ENCODE measurements at places on chromosomes 4 and X.

- no peak for DNase-seq
Measured at GRCh38 chrX:9873952-9874351, 87.7 kb downstream of the SHROOM2 start.

DNA sequence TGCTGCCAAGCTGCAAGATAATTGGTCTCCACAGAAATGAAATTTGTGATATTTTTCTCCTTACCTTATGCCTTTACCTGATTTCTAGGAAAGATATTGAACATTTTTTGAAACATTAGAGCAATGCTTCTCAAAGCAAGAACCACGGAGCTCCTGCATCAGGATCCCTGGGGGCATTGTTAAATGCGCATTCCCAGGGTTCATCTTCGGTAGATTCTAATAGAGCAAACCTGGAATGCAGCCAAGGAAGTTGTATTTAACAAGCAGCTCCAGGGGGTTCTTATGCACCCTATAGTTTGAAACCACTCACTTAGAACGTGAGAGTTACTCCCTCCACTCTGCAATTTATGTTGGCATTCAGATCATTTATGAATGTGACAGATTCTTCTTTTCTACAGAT lies 126.2 kb downstream of the SLC39A8 start:
- DNase-seq, result no peak

DNA sequence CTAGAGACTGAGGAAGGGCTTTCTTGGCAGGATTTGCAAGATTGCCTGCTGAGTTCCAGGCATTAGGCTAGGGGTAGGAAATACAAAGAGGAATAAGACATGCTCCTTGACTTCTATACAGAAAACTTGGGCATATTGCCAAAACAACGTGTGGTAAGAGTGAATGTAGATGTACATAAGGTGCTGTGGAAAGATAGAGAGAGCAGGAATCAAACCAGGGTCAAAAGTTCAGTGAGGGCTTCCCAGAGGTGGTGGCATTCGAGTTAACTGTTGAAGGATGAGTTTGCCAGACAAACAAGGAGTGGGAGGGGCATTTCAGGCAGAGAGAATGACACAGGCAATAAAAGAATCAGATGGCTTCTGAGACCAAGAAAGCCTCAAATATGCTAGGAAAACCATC lies 187.9 kb downstream of the KDR start:
- DNase-seq, result no peak

GRCh38 chrX:105758754-105759153 lies 63.6 kb upstream of the NRK start:
- no peak for DNase-seq

DNA sequence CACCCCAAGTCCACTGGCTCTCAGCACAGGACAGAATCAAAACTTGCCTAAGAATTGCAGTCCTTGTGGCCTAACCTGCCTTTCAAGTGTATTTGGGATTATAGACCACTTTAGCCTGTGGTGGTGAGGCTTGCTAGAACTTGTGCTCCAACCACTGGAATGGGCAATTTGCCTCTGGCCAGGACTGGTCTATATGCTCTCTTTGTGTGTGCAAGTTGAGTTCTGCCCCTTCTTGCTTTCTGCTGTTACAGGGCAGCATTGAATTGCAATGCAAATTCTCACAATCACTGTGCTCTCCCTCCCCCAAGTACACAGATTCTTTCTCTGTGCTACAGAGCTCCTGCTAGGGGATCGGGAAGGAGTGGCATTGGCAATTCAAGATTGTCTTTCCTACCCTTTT lies 233.6 kb upstream of the DIPK2B start:
- DNase-seq, result no peak

DNA sequence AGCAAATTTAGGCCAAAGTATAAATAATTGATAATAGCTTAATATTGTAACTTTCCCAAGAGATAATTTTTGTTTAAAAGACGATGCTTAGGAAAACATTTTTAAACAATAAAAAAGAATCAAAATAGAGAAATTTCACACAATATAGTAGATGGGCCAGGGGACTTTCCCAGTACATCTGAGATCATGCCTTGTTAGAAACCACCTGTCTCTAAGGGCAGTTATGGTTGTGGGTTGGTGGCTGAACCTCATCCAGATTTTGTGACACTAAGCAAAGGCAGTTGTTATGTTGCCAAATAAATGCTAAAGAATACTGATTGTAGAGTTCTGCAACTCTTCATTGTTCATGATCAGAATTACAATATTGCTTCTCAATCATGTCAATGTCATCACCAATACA lies 270.6 kb downstream of the BANK1 start:
- DNase-seq, result no peak

DNA sequence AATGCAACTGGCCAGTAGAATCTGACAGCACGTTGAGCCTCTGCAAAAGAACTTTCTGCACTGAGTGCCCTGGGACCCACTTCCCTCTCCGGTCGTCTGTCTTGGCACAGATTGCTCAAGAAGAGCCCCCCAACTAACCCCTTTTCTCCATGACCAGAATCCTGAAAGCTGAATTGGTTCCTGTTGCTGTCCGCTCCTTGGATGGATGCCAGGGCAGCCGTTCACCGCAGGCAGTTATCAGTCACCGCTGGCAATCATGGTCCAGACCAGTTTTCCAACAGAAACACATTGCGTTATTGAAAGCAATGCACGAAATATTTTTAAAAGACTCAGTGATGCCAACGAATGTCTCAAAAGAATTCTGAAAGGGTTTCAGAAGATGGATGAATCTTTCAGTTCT lies 733.7 kb upstream of the FRG1 start:
- no peak for DNase-seq

DNA sequence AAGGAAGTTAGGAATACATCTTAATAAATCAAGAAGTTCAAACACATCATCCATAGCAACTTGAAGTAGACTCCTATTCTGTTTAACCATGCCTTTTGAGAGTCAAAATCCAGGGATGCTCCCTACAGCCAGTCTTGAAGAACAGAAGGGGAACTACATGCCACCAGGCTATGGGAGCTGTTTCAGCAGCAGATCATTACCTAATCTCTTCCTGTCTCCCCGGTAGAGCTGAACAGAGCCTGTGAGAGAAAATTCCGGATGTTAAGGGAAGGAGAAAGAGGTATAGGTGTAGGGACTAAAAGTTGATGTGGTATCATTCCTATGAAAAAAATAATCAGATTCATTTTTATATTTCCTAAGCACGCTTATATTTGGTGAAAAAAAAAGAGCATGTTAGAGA lies 352.2 kb downstream of the SPRY1 start:
- no peak for DNase-seq

DNA sequence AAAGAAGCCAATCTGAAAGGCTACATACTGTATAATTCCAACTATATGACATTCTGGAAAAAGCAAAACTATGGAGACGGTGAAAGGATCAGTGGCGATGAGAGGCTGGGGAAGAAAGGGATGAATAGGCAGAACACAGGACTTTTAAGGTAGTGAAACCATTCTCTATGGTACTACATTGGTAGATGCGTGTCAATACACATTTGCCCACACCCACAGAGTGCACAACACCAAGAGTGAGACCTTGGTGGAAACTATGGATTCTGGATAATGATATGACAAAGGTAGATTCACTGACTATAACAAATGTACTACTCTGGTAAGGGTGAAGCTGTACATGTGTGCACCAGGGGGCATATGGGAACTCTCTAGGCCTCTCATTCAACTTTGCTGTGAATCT lies 134.5 kb downstream of the FBXW7 start:
- DNase-seq, result no peak

DNA sequence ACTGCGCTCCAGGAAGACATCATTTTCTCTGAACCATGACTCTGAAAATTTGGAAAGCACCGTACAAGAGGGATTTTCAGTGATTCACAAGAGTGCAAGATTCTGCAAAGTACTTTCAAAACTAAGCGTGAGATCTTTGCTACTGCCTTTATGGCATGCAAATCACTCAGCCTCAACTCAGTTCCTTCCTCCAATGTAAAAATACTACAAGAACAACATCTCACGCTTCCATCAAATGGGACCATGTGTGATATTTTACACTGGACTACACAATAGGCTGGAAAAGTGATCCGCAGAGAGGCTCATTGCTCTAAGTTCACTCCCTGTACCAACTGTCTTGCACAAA lies 674 bp upstream of the IL15 start:
- DNase-seq, result no peak

DNA sequence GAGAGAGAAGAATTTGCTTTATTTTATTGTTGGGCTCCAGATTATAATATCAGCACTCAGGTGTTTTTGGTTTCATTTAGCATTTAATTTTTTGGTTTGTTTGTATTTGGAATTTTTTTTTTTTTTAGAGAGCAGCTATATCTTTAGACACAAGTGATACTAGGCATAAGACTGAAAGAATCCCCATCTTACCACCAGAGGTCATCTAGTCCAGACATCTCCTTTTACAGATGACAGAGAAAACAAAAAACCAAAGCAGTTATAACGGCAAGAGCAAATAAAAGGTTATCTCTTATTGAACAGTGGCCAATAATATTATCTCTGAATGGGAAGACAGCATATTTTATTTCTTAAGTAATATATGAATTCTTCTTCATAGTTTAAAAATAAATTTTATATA lies 22.8 kb downstream of the USP38 start:
- no peak for DNase-seq

DNA sequence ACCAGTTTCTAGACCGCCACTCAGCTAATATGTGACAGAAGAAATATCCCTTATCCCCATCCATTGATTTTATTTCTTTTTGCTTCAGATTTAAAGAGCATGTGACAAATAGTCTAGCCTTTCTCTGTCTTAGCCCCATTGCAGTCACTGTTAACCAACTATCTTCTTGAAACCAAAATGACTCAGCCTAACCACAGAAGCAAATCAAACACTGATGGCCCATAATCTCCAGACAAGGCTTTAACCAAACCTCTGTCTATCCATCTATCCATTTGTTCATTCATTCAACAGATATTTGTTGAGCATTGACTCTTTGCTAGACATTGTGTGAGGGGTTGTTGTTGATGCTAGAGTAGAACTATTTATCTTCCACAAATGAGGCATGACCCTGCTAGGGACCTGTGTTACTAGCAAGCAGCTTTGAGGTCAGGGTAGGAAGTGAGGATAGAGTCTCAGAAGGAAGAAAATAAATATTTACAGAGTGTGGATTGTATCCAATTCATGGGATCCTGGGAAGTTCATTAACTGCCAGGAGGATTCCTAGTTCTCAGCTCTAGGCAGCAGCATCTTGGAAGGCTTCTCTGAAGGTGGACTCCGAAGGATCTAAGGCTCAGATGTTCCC lies 22.5 kb downstream of the HNRNPH2 start:
- DNase-seq, result no peak

- no peak for DNase-seq
Measured at GRCh38 chr4:173367946-173368345, 2.8 kb upstream of the SAP30 start.

DNA sequence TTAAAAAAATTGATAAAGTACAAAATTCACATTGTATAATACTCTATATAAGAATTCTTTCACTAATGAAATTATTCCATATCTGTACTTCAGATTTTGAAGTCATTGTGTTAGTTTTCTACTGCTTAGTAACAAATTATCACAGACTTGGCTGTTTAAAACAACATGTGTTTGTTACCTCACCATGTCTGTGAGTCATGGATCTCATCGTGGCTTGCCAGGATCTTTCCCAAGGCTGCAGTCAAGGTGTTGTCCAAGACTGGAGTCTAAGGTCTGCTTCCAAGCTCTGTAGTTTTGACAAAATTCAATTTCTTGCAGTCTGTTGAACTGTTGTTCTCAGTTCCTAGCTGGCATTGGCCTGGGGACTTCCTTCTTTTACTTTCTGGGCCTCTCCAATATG lies 1286.9 kb downstream of the ADGRL3 start:
- no peak for DNase-seq

DNA sequence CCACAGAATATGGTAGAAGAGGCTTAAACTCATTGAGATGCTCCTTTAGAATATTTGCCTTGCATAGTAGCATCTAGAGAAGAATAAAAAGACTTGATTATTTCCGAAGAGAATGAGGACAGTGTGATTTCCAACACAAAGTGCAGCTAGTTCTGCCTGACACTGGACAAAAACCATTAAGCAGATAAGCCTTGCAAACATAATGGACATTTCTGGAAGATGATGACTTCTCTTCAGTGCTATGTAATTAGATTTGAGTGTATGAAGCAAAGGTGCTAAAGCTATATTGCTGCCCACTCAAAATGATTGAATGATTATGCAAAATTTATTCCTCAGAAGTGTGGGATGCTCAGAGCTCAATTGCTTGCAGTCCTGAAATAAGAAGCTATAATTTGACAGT lies 156.4 kb downstream of the VEGFC start:
- no peak for DNase-seq
